Calu3 (cell line): ENCODE measurements at places on chromosomes 13 and 19.
A peak's percentile ranks its signal among the peaks of the same experiment; 100 is the strongest.

DNA sequence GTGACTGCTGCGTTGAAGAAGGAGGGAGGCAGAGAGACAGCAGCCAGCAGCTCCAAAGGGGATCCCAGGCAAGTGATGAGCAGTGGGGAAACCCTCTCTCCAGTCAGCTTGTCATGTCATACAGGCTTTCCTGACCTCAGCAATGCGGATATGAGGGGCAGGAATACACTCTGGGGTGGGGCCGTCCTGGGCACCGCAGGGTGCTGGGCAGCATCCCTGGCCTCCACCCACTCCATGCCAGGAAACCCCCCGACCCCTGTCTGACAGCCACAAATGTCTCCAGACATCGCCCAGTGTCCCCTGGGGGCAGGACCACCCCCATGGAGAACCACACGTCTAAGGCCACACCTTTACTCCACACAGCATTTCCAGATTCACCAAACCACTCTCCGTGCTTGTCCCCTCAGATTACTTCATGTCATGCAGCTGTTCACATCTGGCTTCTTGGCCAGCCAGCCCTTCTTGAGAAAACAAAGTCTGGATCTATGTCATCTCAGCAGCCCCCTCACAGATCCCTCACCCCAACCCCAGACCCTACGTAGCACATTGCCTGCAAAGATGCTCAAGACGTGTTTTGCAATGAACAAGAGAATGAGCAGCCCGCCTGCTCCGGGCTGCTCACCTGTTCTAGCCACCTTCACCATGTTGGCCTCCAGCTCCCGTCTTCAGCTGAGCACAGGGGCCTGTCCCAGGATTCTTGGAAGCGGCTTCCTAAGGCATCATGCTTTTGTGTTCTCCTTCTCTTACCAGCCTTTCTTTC lies 46.5 kb downstream of the RFX2 start:
- no peak for DNase-seq

DNA sequence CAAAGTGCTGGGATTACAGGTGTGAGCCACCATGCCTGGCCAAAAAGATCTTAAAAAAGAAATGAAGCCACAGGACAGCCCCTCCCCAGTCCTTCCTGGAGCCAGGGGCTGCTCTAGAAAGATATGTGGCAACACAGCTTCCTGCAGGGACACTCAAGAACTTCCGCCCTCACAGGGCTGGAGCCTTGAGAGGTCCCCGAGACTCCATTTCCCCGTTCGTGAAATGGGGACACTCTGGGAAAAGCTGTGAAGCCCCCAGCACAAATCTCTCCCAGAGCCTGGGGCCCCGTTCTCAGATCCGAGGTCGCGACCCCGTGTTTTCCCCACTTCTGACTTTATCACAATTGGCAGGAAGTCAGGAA lies 2.5 kb upstream of the GPX4 start:
- DNase-seq = no peak

- DNase-seq = no peak
Measured at GRCh38 chr13:20616059-20616797, 49.3 kb downstream of the IFT88 start.

DNA sequence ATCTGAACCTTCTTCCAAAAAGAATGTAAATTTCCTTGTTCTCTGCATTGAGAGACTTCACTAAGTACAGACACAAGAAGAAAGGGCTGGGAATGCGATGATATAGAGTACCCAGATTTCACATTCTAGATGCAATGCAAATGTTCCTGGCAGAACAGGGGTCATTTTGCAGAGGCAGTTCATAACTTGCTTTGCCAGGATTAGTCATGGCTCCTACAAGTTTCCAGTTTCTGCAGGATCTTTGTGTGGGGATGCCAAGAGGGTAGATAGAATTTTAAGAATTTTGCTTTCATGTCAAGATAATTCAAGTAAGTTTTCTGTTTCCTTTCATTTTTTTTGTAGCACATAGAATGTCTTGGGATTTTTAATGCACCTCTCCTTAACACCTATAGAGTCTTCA lies 181.2 kb downstream of the FGF9 start:
- DNase-seq = no peak

- peak; percentile 42 for DNase-seq
Measured at GRCh38 chr13:45847554-45848224, 3.9 kb downstream of the SIAH3 start.

- DNase-seq = no peak
Measured at GRCh38 chr13:25170554-25171111, 1.5 kb downstream of the AMER2 start.
